Stimulated activated CD4-positive, alpha-beta T cell treated with anti-CD3 and anti-CD28 coated beads, Interleukin-12 subunit alpha, Interleukin-12 subunit beta, amount 100 ng/mL, for 24 hours (primary cell): ENCODE measurements at places on chromosomes 3 and 15.

DNA sequence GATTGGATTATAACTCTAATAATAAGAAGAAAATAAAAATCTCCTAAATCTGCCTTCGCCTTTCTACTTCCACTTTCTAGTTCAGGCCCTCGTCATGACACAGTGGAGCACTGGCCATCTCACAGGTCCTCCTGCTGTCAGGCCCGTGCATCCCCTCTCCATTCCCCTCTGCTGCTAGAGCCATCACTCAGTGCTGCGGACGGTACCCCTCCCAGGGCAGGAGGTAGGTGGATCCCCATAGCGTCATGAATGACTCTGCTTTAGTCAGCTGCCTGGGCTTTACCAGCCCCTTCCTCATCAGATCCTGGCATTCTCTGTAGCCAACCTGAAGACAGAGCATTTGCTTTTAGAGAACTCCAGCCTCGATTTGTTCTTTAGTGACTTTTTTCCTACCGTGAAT lies 12.0 kb upstream of the PPP1R2 start:
- no peak for DNase-seq

DNA sequence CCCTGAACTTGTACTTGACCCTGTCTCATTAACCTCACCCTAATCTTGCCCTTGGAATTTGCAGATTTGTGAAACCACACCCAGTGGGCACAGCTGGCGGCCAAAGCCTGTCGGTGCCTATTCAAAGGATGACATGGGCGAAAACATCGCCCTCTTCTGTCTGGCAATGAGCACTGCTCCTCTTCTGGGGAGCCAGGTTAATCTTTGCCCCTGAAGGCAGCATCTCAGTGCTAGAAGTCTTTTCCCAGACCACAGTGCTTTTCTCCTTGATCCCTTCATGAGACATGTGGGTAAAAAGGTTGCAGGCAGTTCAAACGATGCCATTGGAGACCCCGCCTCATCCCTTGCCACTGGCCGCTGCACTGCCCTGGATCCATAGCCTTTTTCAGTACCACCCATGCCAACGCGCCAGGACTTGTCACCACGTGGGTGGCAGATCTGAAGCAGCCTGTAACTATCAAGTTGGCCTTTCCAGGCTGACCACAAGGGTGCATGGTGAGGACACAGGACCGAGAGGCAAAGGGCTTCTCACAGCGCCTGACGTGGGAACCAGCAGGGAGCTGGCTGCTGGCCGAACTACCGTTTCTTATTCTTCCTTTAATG lies 6.5 kb upstream of the DNASE1L3 start:
- DNase-seq, result peak; percentile 24

DNA sequence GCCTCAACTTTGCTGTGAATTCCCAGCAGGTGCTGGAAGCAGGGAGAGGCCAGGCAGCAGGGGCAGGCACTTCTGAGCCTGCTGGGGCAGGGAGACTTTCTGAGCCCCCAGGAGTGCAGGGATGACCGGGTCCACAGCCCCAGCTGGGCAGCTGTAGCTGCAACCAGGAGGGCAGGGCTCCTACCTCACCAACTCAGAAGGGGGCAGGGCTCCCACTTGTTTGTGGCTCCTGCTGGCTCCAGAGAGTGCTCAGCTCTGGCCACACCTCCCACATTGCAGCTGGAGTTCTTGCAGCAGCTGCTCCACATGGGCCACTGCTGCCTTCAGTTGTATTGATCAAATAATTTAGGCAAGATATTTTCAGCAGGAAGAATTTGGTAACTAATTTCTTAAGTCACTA lies 812.3 kb downstream of the NSUN3 start:
- no peak for DNase-seq

GRCh38 chr3:12477256-12477655 lies 7.0 kb upstream of the TSEN2 start:
- no peak for DNase-seq

DNA sequence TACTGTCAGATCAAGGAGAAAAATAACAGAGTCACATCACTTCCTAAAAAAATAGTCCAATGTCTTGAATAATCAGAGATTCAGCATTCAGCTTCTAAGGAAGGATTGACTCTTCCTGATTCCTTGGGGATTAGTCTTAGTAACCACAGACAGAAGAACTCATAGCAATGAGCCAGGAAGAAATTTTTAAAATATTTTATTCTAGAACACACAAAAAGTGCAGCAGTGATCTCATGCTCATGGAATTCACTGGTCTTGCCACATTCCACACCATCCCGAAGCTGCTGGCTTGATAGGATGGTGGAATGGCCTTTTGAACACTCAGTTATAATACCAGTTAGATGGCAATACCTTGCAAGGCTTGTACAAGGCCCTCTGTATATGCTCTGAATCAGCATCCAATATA lies 43.0 kb upstream of the ABI3BP start:
- no peak for DNase-seq

GRCh38 chr3:131789188-131789587 lies 245.6 kb downstream of the CPNE4 start:
- no peak for DNase-seq
